Activated CD8-positive, alpha-beta memory T cell treated with anti-CD3 and anti-CD28 coated beads for 48 hours (primary cell): ENCODE measurements at places on chromosomes 12 and 14.

DNA sequence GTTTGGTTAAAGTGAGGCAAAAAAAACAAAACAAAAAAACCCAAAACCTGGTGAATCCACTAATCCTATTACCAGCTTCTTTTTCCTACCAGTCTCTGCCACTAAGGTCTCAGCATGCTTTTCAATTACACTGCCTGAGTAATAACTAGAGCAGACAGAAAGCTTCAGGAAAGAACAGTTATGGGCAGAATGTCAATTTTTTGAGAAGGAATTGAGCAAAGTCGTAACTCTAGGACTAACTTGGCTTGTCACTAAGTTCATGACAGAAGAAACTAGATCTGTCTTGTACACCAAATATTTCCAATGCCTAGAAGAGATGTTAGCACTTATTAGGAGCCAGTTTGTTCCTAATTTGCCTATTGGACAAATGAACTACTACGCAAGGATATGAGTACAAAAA is 148.8 kb upstream of the CNOT2 start:
- no peak for DNase-seq

DNA sequence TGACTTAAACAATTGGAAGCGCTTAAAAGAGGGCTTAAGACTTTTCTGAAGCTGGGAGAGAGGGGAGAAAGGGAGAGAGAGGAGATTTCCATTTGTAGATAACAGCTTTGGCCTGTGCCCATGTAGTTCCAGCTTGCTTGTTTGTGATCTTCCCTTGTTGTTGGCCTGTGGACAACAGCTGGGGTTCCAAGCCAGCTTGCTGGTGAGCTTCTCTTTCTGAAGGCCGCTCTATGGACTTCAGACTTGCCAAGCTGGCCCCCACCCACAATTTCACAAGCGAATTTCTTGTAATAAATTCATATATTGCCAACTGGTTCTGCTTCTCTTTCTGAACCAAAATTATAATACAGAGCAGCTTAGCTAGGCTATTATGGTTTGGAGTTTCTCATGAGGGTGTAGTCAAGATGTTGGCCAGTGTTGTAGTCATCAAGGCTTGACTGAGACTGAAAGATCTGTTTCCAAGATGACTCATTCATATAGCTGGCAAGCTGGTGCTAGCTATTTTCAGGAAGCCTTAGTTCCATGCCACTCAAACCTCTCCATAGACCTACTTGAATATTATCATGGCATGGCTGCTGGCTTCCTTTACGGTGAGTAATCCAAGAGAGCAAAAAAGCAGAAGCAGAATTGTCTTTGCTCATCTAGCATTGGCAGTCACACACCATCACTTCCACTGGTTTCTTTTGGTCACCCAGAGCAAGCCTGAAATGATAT is 89.4 kb downstream of the ATP23 start:
- DNase-seq = no peak

DNA sequence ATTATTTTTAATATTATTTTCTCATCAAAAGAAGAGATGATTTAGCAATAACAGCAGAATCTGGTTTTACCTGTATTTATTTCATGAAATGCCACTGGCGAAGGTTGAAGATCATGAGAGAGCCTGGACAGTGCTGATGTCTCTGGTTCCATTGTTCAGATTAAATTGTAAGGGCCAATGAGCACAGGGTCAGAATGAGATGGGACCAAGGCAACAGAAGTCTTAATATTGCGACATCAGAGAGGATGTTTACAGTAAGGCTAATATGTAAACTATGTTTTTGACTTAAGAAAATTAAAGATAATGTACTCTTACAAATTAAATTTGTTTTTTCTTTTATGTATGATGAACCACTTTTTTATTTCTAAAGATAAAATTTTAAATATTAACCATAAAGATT is 35.2 kb upstream of the KLRD1 start:
- no peak for DNase-seq

DNA sequence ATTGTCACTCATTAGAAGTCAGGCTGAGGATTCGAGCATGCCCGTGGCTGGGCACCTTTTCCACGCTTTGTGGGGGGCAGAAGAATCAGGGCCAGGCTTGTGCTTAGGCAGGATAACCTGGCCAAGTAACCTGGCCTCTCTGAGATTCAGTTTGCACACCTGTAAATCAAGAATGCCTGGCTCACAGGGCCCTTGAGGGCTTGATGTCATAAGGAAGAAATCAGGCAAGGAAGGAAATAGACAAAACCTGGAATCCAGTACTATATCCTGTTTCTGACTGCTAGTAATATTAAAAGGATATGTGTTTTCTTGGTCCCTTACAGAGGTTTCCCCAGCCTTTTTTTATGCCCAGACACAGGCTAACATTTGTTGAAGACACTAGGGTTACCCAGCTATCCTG is 91.9 kb downstream of the SAMD4A start:
- DNase-seq = no peak

DNA sequence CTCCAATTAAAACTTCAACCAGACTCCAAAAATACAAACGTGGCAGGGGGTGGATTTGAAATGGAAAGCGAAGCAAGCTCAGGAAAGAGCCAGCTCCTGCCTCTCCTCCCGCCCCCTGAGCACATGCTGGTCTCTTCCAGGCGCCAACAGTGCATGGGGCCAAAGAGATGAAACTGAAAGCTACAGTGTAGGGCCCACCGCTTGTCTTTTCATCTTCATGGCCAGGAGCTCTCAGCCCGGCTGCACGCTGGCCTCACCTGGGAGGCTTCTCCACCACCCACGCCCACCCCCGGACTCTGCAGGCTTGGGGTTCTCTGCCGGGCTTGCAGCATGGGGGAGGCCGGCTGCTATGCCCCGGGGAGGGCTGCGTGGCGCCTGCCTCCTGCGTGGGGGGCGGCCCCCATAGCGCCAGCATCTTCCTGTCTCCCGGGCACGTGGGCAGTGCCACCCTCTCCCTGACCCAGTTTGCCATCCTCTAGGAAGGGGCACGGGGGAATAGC is 2.0 kb downstream of the RIMBP2 start:
- no peak for DNase-seq

DNA sequence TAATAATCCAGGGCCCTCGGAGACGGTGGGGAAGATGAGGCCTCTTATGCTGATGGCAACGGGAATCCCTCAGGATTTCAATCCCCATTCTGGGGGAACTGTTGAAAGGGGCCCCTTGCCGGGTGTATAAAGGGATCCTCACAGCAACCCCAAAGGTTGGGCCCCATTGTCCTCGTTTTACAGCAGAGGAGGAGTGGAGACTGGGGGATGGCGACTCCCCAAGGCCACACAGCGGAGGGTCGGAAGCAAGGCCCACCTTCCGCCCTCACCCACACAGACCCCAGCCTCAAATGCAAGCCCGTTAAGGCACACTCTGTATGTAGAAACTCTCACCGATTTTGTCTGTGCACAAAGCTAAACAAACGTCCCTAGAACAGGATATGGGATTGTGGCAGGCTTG is 327.9 kb upstream of the DIO3 start:
- no peak for DNase-seq

DNA sequence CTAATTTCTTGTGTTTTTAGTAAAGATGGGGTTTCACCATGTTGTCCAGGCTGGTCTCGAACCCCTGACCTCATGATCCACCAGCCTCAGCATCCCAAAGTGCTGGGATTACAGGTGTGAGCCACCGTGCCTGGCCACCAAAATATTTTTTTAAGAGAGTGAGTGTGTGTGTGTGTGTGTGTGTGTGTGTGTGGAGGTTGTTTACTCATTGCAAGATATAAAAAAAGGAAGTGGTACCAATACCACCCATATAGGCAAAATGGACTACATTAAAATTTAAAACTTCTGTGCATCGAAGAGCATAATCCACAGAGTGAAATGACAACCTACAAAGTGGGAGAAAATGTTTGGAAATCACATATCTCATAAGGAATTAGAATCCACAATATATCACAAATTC is 15.5 kb upstream of the CLEC2A start:
- DNase-seq = no peak

DNA sequence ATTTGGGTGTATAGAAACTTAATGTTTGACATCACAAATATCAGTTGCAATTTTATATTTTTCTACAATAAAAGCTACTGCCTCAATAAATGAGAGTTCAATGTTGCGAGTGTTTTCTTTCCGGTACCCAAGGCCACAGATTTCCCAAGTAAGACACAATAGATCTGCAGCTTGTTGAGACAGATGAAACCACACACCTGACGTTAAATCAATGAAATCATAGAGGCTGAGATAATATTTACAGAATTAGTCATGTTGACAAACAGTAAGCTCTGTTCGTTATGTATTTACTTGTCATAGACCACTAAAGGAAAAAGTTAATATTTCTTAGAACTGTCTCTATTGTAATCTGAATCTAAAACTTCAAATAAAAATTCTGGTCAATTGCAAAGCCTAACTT is 49.2 kb upstream of the PTHLH start:
- DNase-seq = no peak

GRCh38 chr14:104795781-104796686 is 486 bp upstream of the AKT1 start:
- DNase-seq = no peak

GRCh38 chr14:102316338-102316742 is 3.2 kb upstream of the ZNF839 start:
- DNase-seq = no peak

DNA sequence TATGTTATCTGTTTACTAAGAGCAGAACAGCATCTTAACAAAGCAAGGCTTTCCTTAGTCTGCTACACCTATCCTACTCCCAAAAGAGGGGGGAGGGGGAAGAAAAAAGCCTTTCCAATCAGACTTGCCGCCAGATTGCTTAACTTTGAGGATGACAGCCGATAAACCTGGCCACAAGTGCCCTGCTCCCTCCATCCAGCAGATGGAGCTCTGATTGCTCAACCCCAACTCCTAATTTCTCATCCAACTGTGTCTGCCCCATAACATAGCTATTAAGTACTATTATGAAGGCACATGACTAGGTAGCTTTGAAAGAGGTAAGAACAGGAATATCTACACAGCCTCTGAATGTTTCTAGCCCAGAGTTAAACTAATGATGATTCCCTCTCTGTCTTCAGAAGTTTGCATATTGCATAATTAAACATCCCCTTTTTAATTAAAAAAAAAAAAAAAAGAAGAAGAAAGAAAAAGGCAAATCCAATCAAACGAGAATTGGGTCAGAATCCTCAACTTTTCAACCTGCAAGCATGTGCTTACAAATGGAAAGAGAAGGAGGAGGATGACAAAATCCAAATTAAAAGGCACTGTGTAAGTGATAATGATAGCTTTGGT is 247.4 kb downstream of the GALC start:
- no peak for DNase-seq

- DNase-seq = no peak
Measured at GRCh38 chr14:63853831-63854293, 1.1 kb downstream of the SYNE2 start.

DNA sequence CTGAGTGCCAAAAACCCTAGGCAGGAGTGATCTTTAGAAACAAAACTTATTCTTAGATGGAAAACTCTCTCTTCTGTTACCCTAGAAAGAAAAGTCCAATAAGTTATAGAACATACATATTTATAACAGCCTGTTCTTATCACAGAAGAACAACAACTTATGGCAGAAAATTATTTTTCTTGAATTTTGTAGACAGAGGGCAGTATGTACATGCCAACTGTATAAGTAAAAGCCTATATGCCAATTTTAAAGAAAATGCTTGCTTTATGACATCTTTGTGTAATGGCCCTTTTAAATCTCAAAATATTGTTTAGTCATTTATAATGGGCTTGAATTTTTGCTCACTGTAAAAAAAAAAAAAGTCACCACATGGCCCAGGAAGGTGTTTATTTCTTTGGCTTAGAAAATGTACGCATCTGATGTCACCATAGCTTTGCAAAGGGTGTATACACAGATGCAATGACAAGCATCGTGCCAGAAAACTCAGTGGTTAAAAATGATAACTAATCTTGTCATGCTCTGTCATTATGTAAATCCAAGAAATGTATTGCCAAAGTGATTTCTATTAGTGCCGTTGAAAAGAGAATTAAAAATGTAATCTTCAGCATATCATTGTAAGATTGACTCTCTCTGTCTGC is 38.3 kb upstream of the GRIP1 start:
- DNase-seq = no peak

DNA sequence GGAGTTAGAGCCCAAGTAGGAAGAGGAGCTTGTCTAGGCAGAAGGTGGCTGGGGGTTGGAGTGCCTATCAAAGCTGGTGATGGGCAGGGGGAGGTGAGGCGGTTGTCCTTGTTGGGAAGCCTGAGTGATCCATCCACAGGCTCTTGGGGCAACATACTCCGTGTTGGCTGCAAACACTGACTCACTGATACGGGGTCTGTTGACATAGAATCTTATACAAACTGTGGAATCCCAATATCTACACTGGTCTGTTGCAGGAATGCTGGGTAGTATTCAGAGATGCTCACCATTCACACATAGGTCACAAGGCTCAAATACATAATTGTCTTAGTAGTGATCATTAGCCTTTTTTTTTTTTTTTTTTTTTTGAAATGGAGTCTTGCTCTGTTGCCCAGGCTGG is 26.0 kb downstream of the ERH start:
- DNase-seq = no peak

GRCh38 chr14:101174522-101174838 is 271.0 kb upstream of the RTL1 start:
- no peak for DNase-seq

DNA sequence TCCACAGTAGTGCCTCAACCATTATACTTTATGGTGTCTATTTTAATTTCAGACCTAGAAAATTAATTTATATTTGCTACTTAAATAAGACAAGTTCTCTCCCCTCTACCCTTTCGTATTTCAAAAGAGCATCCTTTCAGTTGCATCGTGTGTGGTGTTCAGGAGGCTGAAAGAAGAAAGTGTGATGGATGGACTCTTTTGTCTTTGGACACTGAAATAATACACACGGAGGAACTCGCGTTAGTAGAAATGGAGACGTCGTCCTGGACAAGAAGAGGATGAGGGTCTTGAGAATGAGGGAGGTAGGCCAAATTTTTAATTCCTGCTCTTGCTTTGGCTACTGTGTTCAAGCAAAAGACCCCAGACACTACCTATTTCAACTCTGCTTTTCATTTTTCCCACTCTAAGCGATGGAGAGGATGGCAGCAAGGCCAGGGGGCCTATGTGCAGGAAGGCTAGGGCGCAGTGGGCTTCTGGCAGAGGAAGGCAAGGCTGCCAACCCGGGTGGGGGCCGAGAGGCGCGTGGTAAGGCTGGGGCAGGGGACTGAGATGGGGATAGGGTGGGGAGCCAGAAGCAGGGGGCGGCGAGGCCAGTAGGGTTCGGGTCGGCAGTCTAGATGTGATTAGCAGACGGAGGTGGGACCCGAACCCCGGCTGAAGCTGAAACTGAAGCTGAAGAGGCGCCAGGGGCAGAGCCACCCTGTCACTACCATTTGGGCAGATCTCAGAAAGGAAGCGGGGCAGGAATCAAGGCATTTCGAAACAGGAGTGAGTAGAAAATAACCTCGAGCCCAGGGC is 722 bp downstream of the TMED8 start:
- DNase-seq = peak; percentile 5
